ENCODE measurements at places on chromosomes 5 and 9. TPM values are rescaled to one million over a fixed set of nuclear protein-coding genes. Genes with fewer than 3 reads are reported as not detected.

- DNase-seq = no peak
Measured at GRCh38 chr9:84924266-84924665, 254.7 kb downstream of the NTRK2 start.

DNA sequence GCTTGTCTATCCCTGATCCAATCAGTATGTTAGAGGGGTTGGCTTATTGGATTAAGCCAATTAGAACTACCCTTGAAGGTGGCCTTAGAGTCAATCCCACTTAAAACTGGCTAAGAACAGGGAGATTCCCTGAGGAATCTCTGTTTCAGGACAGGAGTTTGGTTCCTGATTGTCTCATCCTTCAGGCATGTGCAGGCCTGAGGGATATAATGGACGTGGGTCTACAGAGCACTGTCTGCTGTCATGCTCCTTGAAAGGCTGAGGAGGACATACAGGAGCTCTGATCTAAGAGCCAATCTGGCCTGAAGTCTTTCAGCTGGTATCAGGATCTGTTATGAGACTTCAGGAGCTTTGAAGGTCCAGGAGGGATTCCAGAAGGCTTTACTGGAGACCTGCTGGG, 36.2 kb upstream of the PRXL2C start:
- no peak for DNase-seq

The RMND5B gene
- total RNA-seq = 50.1 TPM

DNA sequence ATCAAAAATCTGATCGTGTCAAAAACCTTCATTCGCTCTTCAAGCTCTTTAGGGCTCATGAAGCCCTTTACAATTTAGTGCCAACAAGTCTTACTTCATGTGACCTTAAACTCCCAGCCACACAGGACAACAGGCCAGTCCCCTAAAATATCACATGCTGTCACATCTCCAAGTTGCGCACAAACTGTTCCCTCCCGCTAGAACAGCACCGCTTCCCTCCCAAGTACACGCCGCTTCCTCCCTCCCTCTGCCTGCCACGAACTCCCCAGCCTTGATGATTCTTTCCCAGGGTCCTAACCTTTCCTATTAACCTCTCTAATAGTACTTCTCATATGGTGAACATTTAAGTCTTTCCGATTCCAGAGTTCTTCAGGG, 91.2 kb downstream of the TLE1 start:
- DNase-seq = no peak

The GRM6 gene
- total RNA-seq = not detected

The FAM13B gene
- 17.5 TPM for total RNA-seq

DNA sequence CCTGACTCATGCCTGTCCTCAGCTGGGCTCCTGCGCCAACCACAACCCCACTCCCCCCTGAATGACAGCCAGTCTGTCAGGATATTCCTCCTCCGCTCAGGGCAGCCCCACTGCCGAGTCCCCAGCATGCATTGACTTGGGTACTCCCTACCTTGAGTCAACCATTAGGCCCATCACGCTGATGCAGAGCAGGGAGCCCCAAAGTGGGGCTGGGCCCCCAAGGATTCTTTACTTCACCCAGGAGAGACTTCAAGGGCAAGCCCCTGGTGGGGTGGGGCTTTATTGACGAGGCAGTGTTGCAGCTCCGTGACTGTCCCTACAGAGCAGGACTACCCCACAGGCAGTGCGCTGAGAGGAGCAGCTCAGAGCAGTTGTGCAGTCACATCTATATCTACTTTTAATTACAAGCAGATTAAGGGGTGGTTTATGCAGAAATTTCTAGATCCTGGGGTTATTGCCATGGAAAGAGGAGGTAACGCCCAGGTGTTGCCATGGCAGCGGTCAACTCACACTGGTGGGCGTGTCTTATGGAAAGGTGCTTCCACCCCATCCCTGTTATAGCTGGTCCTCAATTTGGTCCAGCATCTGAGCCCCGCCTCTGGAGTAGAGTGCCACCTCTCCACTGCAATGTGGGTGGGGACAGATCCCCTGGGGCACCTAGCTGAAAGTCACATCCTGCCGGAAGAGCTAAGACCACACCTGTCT, 32.1 kb upstream of the FCN1 start:
- DNase-seq = no peak
